ENCODE measurements at places on chromosomes 7 and 10.
A peak's percentile ranks its signal among the peaks of the same experiment; 100 is the strongest.

DNA sequence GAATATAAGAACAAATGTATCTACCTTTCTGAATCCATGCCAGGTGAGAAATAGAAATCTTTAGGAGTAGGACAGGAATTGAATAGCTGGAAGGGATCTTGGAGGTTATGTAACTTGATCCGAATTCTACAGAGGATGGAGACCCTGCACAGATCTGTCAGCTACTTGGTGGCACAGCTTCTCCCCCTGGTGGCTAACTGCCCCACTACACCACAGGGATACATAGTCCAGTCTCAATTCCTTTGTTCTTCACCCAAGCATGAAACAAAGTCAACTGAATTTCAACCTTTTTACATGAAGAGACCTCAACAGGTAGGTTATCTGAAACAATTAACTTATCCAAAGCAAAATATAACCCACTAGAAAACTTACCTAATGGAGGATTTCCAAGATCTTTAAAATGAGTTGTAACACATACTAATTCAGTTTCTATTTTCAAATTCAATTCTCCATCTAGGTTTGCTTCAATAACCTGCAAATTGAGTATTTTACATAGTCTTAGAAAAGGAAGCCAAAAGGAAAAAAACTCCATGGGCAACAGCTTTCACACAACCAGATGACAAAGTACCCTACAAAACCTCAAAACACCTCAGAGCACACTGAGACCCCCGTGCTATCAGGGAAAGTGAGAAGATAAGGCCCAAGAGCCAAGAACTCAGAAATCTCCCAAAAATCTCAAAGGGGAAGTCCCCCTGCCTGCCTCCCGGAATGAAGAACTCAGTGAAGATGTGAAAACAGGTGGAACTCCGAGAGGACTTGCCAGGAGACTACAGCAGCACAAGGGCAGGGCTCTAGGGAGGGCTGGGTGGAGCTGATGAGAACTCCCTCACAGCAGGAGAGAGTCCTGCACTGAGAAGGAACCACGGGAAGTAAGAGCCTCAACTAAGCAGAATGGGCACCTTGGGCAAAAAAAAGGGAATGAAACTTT is 10.3 kb downstream of the HUS1 start:
- peak; percentile 33 for DNase-seq

GRCh38 chr7:96287132-96287531 is 34.8 kb downstream of the SLC25A13 start:
- DNase-seq = no peak

GRCh38 chr7:95469187-95469586 is 16.6 kb upstream of the ASB4 start:
- no peak for DNase-seq

DNA sequence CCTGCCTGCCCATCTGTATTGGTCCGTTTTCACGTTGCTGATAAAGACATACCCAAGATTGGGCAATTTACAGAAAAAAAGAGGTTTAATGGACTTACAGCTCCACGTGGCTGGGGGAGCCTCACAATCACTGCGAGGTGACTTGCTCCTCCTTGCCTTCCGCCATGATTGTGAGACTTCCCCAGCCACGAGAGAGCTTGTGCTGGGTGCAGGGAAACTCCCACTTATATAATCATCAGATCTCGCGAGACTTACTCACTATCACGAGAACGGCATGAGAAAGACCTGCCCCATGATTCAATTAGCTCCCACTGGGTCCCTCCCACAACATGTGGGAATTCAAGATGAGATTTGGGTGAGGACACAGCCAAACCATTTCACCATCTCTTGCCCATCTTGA is 111.8 kb downstream of the MYL10 start:
- DNase-seq = no peak

DNA sequence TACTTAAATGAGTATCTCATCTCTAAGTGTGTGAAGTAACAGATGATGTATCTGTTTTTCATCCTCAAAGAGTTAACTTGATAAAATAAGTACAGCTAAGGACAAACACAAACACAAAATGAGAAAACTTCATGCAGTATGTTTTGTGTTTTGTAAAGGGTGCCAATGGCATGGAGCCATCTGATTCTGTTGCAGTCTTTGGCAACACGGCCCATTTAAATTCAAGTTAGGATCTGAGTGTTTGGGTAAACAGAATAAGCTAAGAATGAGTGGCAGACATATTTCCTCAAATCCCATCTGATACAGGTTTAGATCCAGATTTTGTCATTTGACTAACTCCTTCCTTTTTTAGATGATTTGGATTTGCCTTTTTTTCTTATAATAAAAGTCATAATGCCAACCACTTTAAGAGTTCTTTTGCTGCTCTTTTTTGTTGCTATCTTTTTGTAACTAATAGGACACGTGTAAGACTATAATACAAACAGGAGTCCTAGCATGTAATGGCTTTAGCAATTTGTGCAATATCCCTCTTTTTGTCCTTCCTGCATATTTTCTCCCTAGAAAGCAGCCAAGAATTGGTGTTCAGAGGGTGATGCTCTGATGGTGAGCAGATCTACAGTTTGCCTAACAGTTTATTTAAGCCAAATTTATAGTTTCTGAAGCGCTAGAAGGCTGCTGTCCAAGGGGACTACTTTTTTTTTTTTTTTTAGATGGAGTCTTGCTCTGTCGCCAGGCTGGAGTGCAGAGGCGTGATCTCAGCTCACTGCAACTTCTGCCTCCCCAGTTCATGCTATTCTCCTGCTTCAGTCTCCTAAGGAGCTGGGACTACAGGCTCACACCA is 18.9 kb upstream of the ACTA2 start:
- DNase-seq = no peak

GRCh38 chr10:125768219-125768855 is 7.3 kb downstream of the MMP21 start:
- no peak for DNase-seq

GRCh38 chr10:45558425-45558824 is 114.1 kb downstream of the ZFAND4 start:
- no peak for DNase-seq

DNA sequence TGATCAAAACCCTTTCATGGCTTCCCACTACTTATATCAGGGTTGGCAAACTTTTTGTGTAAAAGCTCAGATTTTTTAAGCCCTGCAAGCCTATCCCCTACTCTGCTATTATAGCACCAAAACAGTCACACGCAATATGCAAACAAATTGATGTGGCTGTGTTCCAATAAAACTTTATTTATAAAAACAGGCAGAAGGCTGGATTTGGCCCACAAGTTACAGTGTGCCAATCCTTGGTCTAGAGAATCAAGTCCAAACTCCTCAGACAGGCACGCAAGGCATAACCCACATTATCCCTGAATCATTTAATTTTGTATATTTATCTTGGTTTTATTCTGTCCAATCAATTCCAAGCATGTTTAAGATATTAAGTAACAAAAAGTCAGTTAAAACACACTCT is 71.9 kb downstream of the SGMS1 start:
- no peak for DNase-seq

GRCh38 chr7:101916876-101917275 is 99.5 kb downstream of the CUX1 start:
- no peak for DNase-seq

DNA sequence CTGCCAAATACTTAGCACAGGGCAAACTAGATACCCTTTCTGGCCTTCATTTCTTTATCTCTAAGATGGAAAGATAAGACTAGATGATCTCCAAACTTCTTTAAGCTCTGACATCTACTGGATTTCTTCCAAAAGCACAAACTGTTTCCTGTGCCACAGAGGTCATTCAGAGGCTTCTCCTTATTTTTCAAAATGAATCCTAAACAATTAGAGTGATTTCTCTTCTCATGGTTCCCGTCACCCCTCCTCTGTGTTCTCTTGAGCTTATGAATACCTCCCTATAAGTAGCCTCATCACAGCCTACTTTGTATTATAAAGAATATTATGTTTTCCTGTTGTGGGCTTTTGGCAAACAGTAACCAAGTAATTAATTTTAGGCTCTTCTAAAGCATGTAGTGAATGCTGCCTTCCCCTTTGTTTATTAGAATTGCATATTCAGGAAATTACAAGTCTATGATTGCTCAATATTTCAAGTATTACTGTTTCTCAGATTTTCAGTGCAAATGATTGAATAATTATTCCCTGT is 179.5 kb downstream of the REEP3 start:
- no peak for DNase-seq

- DNase-seq = no peak
These were observed 89.1 kb upstream of the IFRD1 start for GRCh38 chr7:112361154-112361553.

DNA sequence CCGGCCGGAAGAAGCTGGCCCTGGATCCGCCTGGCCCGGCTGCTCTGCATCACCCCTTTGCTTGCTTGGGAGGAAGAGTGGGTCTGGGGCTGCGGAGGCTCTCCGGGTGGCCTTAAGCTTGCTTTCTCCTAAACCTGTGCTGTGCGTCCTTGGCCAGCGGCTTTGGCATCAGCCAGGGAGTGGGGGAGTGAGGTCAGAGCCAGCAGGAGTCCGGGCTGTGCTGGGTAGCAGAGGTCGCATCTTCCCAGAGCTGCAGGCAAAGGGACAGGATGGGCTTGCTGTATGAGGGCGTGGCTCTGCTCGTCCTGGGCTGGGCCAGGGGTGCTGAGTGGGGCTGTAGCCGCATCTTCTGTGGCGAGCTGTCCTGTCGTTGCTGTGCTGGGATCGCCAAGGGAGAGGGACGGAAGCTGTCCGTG is 21.1 kb downstream of the BNIP3 start:
- no peak for DNase-seq

DNA sequence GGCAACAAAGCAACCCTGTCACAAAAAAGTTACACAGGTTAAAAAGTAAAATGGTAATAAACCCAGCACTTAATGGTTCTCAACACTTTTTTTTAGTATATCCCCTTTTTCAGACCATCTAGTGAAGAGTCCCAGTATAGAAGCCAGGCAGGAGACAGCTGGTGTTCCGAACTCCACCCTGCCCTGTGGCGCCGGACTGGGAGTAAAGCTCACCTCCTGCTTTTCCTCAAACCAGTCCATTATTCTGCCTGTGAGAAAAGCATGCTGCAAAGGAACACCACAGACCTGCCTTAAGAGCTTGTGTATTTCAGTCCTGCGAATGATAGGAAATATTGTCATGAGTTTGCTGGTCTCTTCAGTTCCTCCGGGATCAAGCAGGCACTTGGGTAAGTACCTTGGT is 81.0 kb downstream of the EZH2 start:
- no peak for DNase-seq

GRCh38 chr10:132699411-132700155 is 86.4 kb downstream of the NKX6-2 start:
- DNase-seq = no peak

DNA sequence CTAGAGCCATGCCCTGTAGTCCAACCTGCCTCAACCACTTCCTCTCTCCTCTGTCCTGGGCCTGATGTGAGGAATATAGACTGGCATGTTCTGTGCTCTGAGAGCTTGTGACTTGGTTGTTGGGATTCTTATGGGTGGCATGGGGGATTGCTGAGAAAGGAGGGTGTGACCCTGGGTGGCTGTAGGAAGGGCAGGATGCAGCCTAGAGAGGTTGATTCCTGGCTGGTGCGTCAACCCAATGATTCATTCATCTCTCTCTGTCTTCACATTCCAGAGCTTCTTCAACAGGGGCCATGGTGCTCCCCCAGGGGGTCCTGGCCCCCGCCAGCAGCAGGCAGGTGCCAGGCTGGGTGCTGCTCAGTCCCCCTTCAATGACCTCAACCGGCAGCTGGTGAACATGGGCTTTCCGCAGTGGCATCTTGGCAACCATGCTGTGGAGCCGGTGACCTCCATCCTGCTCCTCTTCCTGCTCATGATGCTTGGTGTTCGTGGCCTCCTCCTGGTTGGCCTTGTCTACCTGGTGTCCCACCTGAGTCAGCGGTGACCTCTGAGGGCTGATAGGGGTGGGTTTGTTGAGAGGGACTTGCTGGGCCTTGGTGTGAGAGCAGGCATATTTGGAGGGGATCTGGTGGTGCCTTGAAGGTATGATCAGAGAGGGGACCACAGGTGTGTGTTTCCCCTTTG is 2.6 kb downstream of the FAM241B start:
- no peak for DNase-seq

- DNase-seq = no peak
These were observed 23.9 kb downstream of the ESYT2 start for GRCh38 chr7:158805414-158805813.

DNA sequence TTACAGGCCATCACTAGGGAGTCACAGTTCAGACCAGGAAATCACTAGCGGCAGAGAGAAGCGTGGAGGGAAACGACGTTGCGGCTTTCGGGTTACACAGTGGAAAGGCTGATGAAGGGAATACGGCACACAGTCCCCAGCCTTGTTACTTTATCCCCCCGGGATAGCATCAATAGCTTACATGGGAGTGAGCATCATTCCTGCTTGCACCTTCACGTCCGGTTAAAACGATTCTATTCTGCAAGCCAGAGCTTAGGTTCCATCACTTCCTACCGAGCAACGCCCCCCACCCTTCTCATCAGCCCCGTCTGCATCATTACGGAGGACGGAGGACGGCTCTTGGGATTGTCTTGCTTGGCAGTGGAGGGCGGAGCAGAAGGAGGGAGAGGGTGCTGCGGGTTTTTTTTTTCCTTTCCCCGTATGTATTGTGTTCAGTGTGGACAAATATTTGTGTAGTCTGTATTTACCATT is 124.9 kb downstream of the CLEC2L start:
- DNase-seq = no peak

- no peak for DNase-seq
These were observed 312.0 kb upstream of the FZD1 start for GRCh38 chr7:90951986-90952954.

- DNase-seq = no peak
These were observed 285.9 kb downstream of the LRMDA start for GRCh38 chr10:75717126-75717916.

GRCh38 chr7:155804897-155805825 is 7.1 kb downstream of the SHH start:
- DNase-seq = peak; percentile 29

GRCh38 chr10:78432583-78432982 is 398.9 kb downstream of the RPS24 start:
- no peak for DNase-seq

- DNase-seq = no peak
These were observed 43.4 kb downstream of the BPGM start for GRCh38 chr7:134690016-134690415.

- no peak for DNase-seq
These were observed 42.3 kb downstream of the PRKCQ start for GRCh38 chr10:6537770-6538169.

GRCh38 chr7:14480281-14480680 is 422.3 kb downstream of the DGKB start:
- DNase-seq = no peak

- no peak for DNase-seq
These were observed 7.1 kb downstream of the TASOR2 start for GRCh38 chr10:5691786-5692185.

DNA sequence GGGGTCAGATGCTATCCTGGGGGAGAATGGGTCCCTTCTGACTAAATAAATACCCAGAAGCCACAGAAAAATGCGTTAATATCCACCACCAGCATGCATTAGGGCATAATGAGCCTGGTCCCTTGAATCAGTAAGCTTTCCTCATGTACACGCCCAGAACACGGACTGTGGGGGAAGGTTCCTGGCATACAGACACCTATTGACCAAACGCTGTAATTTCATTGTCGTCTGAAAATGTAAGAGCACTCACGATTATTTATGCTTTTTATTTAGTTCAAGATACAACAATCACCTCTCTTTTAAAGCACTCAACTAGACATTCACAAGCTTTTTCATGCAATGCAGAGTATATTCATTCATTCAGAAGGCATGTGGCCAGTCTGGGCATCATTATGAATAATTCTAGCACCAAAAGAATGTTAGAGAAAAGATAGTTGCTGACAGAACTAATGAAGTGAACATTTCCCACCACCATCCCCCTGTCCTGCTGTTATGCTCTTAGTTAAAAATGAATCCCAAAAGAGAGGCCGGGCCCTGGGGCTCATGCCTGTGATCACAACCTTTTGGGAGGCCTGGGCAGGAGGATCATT is 101.0 kb downstream of the SVIL start:
- DNase-seq = no peak

- no peak for DNase-seq
These were observed 821.2 kb downstream of the CNTNAP2 start for GRCh38 chr7:146937836-146938235.
